NCI-H1105 (cell line): ENCODE measurements at places on chromosomes 2 and 18.

GRCh38 chr2:2564300-2565078, 233.4 kb upstream of the MYT1L start:
- peak; percentile 7 for DNase-seq

DNA sequence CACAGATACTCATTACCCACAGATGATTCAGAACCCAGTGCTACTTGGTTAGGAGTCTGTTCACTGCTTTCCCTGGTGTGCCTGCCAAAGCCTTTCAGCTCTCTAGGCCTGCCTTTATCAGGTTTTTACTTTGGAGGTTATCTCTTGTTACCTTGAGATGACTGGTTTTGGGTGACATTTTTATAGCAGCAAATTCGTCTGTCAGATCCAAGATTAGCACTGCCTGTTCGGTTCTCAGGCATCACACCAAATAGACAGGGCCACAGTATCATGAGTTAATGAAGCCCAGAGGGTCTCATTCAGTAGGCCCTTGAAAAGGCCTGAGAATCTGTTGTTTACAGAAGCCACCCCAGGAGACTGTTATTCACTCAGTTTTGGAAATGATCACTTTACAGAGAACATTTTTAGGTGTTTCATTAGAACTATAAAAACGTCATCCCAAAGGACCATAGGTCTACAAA, 121.2 kb downstream of the OSBPL6 start:
- DNase-seq: no peak

DNA sequence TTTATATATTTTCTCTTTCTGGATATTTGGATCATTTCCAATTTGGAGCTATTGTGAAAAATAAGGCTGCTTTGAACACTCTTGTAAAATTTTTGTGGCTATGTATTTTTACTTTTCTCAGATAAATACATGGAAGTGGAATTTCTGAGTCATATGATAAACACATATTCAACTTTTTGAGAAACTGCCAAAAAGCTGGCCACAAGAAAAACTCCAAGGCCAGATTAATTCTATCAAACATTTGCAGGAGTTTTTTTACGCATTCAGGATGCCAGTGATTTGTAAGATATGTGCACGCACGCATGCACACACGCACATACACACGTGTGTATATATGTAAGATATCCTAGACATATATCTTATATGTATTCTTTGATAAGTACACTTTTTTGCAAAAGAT, 477.5 kb upstream of the SPHKAP start:
- no peak for DNase-seq

- no peak for DNase-seq
These were observed 25.7 kb downstream of the MDH1 start for GRCh38 chr2:63614448-63614968.

DNA sequence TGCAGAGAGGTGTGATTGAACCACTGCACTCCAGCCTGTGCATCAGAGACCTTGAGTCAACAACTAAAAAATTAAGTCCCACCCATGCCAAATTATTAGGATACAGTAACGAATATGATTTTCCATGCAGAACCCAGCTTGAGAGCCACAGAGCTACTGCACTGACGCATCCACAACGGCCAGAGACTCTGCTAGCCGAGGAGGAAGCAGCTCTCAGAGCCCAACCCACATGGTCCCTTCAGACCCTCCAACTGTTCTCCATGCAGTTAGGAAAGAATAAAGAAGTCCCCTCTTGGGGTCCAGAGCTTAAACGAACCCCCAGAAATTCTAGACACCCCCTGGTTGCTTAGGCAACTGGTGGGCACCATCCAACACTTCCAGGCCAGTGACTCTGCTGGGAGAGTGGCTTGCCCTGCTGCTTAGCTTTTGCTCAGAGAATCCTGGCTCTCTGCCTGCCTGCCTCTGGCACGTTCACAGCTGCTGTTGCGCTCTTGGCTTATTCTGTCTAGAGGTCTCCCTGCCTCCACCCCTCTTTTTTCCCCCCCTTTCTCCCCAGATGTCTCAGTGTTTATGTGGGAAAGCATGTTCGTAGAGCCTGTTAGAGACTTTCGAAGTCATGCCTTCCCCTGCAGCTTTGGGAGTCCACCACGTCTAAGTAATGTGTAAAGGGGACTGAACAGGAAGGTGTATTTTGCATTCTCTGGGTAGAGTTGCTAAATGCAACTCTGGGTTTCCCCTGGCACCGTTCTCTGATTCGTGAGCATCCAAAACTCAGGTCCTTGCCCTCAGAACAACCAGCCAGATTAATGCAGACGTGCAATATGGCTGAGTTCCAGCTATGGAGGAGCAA, 26.0 kb upstream of the SP3 start:
- DNase-seq: peak; percentile 65

GRCh38 chr2:239295377-239296019, 105.3 kb downstream of the HDAC4 start:
- DNase-seq: no peak

- no peak for DNase-seq
These were observed 27.7 kb downstream of the SMAD7 start for GRCh38 chr18:48922801-48923730.

GRCh38 chr2:223187256-223187655, 135.3 kb downstream of the KCNE4 start:
- no peak for DNase-seq

DNA sequence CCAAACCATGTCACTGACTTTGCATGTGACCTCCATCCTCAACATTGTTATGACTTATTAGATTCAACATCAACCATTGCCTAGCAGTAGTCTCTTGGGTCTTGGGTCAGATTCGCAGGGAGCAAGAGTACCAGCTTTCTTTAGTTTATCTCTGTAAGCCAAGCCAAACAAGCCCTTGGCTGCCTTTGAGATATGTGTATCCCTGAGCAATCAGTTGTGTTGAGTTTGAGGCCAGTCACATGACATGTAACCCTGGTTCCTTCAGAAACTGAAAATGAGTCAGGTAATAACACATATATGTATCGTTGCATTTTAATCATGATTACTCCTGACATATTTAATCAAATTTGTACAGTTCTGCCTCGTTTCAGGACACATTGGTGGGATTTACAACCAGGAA, 173.3 kb downstream of the PARD3B start:
- no peak for DNase-seq

- no peak for DNase-seq
These were observed 437.6 kb downstream of the ZEB2 start for GRCh38 chr2:144082327-144082726.

DNA sequence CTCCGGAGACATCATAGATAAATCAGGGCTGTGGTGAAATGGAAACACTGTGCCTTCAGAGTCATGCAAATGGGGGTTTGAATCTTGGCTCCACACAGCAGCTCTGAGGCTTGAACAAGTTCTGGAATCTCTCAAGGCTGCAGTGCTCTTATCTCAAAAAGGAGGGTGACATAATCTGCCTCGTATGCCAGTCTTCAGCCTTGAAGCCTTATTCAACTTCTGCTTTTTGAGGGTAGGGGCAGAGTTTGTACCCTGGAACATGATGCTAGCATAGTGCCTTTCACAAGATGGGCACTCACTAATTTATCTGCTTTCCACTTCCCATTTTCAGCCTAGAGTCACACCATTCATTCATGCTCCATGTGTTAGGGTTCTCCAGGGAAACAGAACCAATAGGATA, 42.3 kb downstream of the GATA6 start:
- no peak for DNase-seq

GRCh38 chr2:2825516-2826208, 494.6 kb upstream of the MYT1L start:
- DNase-seq: no peak

- DNase-seq: peak; percentile 69
These were observed 27.3 kb downstream of the ZAP70 start for GRCh38 chr2:97740590-97741182.

- no peak for DNase-seq
These were observed 65.7 kb upstream of the CTAGE1 start for GRCh38 chr18:22483407-22483806.

DNA sequence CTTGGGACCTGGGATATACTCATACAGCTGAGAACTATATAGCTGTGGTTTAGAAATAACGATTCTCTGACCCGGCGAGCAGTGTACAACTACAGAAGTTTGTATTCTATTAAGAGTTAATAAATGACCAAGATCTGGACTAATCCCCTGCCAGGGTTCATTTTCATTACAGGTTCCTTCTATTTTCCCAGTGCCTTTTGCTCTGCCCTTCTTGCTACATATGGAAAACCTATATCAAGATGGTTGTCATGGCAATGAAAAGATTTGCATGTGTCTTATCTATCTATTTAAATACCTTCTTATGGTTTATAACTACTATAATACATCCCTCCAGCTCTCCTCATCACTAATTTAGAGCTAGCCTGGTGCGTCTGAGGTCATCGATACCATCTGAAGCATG, 965.2 kb downstream of the BCL11A start:
- no peak for DNase-seq

- no peak for DNase-seq
These were observed 244.7 kb upstream of the HS6ST1 start for GRCh38 chr2:128563348-128563687.

DNA sequence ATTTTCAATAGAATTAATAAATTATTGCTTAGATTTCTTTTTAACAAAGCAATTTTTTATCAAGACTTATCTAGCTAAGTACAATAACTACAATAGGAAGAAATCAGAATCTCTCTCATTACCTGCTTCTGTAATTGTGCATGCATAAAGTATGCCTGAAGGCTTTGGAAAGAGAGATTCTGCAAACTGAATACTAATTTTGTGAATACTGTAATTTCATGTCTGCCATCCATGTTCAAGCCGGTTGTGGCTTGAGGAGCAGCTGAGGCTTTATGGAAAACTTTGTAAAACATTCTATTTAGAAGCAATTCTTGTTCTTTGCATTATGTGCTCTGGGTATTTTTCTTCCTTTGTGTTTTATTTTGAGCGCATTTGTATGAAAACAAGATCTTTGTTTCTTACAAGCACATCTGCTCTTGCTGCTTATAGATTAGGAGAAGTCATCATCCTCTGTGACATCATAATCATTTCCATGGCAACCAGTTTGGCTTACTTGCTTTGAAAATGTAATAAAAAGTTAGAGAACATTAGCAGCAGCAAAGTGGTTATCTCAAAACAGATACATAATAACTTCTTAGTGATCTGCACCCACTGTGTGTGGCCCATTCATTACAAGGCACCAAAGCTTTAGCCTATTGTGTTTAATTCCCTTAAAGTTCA, 16.0 kb upstream of the IKZF2 start:
- no peak for DNase-seq

DNA sequence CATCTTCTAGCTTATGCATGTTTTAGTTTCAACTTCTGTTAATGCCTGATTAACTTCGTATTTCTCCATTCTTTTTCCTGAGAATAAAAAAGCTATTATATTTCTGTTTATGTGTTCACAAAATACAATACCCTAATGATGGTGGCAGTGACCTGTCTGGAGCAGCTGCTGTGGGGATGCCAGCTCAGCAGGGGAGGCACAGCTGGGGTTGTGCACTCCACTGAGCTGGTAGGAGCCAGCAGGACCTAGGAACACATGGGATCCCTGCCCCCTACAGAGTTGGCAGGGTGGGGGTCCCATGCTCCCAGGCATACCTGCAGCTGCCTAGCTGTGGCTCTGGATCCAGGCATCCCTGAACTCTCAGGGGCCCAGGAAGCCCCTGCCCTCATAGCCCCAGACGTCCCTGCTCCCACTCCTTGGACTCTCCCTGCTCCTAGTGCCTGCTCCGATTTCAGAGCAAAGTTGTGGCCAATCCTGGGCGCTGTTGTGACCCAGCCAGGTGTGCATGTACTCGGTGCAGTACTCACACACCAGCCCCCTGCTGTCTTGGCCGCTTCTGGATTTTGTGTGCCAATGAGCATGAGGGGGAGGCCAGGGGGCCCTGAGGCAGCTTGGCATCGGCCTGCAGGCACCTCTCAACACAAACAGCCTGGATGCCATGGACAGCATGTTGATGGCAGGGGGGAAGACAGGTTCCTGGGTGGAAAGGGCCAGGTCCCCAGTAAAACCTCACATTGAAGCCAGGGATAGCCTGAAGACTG, 546.0 kb downstream of the ZNF804A start:
- DNase-seq: no peak

GRCh38 chr2:39603436-39603835, 62.3 kb upstream of the TMEM178A start:
- DNase-seq: no peak

DNA sequence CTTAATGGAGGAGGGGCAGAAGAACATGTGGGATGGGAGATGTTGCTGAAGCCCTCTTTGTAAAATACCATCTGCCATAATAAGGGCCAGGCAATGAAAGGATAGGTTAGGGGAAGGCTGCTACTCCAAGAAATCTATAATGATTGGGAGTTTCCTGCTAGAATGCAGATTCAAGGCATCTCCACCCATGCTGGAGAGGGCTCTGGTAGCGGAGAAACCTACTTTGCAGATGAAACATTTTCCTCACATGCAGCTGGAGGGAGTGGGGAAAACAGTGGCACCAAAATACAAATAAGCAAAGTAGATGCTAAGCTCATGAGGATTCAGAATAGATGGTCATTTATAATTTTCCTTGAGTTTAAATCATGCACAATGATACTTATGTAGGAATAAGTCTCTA, 82.3 kb upstream of the GCFC2 start:
- no peak for DNase-seq

DNA sequence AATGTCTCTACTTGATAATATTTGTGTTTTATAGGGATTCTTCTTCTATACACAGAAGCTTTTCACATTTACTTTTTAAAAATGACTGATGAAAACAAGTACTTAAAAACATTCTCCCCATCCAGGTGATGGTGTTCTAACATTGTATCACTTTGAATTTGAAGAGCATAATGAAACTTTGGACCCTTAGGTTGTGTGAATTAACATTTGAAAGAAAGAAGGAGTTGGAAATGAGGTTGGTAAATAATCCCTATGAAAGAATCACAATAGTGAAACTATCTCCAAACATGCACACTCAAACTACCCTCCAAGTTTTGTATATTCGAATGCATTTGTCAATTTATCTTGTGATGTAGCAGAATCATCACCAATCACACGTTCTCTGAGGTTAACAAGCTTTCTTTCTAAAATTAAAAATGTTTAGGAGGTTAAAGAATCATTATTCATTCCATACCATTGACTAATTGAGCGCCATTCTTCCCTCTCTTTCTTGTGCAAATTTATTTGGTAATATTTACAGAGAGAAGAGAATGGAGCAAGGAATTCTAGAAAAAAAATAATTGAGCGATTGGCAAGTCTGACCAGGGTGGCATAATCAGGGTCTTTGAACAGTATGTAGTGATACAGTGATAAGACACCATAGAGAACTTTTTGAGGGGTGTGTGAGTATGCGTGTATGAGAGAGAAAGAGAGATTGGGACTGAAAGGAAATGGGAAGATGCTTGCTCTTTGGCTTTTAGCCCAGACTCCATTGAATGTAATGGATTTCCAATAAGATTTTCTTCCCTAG, 260.0 kb upstream of the NRXN1 start:
- DNase-seq: no peak

- no peak for DNase-seq
These were observed 6.1 kb upstream of the AMMECR1L start for GRCh38 chr2:127891811-127892210.

GRCh38 chr2:96970248-96970875, 16.0 kb downstream of the FAM178B start:
- no peak for DNase-seq

- DNase-seq: no peak
These were observed 318.0 kb downstream of the ALK start for GRCh38 chr2:29603341-29603740.

GRCh38 chr2:138324068-138324771, 177.3 kb upstream of the SPOPL start:
- DNase-seq: no peak

GRCh38 chr2:24721470-24721869, 71.7 kb downstream of the PTRHD1 start:
- DNase-seq: peak; percentile 52
